ENCODE measurements at places on chromosomes 7 and 10.

DNA sequence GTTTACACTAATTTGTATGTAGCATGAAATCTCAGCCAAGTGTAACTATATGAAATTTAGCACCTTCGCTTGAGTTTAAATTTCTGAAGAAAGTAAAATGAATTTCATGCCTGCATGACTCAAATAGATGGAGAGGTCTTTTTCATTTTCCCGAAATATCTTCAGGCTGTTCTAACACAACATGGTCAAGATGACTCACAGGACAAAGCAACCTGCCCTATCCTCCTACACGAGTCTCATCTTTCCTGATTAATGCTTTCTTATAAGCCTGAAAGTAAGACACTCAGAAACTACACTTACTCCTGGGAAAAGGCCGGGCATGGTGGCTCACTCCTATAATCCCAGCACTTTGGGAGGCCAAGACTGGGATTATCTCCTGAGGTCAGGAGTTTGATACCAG is 41.2 kb downstream of the CH25H start:
- H3K27me3 ChIP-seq, result no peaks in the 10 kb centered on the region
- no peaks in the 10 kb centered on the region for H3K36me3 ChIP-seq
- no peak overlapping the region for H3K4me3 ChIP-seq

DNA sequence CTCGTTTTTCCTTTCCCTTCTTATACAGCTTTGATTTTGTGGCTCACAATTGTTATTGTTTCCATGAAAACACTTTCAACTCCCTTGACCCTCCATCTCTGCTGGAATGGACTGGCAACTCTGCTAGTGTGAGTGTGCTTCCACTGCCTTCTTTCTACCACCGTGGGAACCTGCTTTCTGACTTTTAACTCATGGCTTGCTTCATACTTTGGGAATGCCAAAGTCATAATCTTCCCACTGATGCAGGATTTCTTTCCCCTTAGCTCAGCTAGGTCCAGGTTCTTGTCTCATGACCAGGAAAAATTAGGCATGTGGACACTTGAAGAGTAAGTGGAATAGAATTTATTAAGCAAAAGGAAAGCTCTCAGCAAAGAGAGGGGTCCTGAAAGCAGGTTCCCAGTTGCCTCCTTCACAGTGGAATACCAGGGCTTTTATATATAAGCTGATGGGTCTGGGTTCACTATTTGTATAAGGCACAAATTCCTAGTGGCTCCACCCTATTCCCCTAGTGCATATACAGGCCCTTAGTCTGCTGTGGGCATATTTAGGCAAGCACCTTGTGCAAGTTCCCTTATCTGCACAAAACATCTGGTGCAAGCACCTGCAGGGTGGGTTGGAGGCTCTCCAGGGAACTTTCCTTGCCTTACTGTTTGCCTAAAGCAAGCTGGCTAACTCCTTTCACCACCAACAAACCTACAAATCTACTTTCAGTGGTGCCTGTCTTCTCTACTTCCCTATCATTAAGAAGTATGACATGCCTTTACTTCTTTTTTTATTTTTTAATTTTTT is 119.5 kb downstream of the CFAP58 start:
- H3K36me3 ChIP-seq, result no peaks in the 10 kb centered on the region
- no peak overlapping the region for H3K27ac ChIP-seq
- peaks cover 7% of the 10 kb centered on the region for H3K4me1 ChIP-seq

DNA sequence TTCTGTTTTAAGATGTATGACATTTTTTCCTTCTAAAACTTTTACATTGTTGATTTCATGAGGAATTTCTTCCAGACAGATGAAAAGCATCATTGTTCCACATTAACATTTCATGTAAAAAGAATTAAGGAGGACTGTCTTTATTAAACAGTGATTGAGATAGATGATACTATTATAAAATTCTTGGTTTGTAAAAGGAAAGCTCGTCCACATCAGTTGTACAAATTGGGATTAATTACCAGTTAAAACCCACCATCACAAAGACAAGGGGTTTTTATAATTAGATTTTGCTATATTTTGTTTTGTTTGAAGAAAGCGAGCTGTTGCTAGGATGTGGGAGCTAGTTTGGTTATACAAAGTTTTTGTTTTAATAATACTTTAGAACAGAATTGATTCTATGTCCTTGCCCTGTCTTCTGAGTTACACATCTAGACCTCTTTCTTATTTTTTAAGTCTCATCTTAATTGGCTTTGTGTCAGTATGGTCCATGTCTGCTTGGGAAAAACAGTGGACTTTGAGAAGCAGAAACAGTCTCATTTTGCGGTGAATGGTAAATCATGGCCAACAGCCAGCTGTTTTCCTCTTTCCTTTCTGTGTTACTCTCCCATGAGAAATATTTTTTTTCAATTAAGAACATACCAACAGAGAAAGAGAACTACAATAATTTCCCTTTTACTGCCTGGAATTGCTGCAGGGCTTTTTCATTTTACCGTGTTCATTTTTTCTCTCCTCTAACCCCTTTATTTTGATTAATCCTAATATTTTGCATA is 3.2 kb downstream of the TES start:
- H3K4me3 ChIP-seq, result peak overlapping the region; percentile 59
- H3K27ac ChIP-seq, result no peak overlapping the region
- H3K36me3 ChIP-seq, result no peaks in the 10 kb centered on the region
- H3K4me1 ChIP-seq, result peaks cover 58% of the 10 kb centered on the region
- peak; percentile 60 for DNase-seq
- H3K27me3 ChIP-seq, result no peaks in the 10 kb centered on the region

DNA sequence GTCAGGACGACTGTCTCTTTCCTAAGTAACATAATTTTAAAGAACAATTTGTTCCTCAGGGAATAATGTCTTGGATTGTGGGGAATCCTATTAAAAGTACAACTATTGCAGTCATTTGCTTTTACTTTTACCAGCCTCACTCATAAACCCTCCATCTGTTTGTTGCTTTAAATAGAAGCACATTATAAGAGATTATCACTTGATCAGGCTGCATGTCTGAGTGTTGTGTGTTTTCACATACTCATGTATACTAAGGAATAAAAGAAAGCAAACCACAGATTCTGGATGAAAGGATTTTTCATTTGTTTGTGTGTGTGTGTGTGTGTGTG is 1077.8 kb downstream of the KCNMA1 start:
- no peak overlapping the region for H3K27ac ChIP-seq
- no peak for DNase-seq
- no peaks in the 10 kb centered on the region for H3K27me3 ChIP-seq
- H3K4me3 ChIP-seq, result no peak overlapping the region
- H3K36me3 ChIP-seq, result peaks cover 2% of the 10 kb centered on the region

DNA sequence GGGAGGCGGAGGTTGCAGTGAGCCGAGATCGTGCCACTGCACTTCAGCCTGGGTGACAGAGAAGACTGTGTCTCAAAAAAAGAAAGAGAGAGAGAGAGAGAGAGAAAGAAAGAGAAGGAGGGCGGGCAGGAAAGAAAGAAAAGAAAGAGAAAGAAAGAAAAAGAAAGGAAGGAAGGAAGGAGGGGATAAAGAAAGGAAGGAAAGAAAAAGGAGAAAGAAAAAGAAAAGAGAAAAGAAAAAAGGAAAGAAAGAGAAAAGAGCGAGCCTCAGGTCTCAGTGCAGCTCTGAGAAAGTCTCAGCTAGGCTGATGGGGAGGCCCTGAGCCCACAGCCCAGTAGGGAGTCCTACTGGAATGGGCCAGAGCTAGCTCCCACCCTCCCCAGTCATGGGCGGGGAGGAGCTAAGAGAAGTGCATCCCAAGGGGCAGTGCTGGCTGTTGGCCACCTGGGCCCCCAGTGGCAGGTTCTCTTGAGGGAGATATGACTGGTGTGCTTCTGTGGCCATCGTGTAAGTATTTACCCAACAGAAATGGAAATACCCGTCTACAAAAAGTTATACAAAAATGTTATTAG is 69.3 kb downstream of the ABRAXAS2 start:
- no peak overlapping the region for H3K4me3 ChIP-seq
- H3K27ac ChIP-seq, result no peak overlapping the region
- no peaks in the 10 kb centered on the region for H3K36me3 ChIP-seq
- no peaks in the 10 kb centered on the region for H3K4me1 ChIP-seq
- no peaks in the 10 kb centered on the region for H3K27me3 ChIP-seq

DNA sequence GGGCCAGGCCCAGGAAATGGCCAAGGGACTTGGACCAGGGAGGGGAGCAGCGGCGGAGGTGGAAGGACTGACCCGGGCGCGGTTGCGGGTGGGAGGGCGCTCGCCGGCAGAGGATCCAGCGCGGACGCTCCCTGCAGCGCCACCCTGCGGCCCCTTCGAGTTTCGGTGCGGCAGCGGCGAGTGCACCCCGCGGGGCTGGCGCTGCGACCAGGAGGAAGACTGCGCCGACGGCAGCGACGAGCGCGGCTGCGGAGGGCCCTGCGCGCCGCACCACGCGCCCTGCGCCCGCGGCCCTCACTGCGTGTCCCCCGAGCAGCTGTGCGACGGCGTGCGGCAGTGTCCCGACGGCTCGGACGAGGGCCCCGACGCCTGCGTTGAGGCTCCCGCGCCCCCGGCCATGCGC is 16.8 kb upstream of the ZNF467 start:
- peak; percentile 75 for DNase-seq
- H3K27me3 ChIP-seq, result peaks cover 2% of the 10 kb centered on the region
- no peak overlapping the region for H3K4me3 ChIP-seq
- peaks cover 11% of the 10 kb centered on the region for H3K4me1 ChIP-seq
- H3K36me3 ChIP-seq, result no peaks in the 10 kb centered on the region
- H3K27ac ChIP-seq, result no peak overlapping the region

DNA sequence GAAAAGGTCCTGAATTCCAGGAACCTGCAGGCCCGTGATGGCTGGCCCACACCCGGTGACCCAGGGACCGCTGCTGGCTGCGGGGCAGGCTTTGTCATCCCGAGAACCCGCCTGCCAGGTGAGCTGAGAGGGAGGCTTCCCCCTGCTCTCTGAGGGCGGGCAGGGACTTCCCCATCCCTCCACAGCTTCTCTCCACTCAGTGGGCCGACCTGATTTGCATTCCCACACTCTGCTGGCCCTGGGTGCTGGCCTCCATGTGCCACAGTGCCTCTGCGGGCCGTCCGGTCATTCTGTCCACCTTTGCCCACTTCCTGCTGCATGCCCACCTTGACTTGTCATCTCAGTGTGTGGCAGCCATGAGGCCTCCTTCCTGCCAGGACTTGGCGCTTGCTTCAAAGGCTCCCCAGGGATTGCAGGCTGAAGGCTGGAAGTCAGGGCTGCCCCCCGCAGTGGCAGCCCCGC is 35.3 kb downstream of the PALD1 start:
- no peak for DNase-seq
- no peak overlapping the region for H3K27ac ChIP-seq
- H3K36me3 ChIP-seq, result no peaks in the 10 kb centered on the region
- H3K4me3 ChIP-seq, result no peak overlapping the region

DNA sequence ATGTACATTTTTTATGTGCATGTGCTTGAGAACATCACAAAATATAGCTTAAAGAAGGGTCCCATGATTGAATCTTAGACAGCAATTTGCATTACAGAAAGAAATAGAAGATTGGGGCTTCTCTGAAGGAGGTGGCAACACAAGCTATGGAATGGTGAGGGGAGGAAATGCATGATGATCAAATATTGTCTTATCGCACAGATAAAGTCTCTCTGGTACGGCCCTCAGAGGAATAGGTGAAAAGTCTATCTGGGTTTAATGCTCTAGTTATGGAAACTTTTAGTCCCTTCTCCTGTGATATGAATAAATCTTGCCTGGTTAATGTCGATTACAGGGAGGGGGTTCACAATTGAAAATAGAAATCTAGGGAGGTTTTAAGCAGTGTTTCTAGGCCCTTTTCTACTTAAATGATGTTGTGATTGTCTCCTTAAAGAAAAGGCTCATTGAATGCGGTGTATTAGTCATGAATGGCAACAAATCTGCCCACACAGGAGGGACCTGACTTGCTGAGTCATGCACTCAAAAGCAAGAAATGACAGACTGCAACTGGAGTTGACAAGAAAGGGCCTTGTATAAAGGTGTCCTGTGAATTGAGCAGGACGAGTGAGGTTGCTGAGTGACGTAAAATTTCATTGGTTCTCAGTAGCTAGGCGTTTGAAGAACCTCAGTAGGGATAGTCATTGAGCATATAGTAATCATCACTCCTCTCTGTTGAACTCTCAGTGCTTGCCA is 133.4 kb upstream of the CSTF2T start:
- DNase-seq, result peak; percentile 51
- H3K27me3 ChIP-seq, result no peaks in the 10 kb centered on the region
- H3K36me3 ChIP-seq, result no peaks in the 10 kb centered on the region
- no peak overlapping the region for H3K27ac ChIP-seq

DNA sequence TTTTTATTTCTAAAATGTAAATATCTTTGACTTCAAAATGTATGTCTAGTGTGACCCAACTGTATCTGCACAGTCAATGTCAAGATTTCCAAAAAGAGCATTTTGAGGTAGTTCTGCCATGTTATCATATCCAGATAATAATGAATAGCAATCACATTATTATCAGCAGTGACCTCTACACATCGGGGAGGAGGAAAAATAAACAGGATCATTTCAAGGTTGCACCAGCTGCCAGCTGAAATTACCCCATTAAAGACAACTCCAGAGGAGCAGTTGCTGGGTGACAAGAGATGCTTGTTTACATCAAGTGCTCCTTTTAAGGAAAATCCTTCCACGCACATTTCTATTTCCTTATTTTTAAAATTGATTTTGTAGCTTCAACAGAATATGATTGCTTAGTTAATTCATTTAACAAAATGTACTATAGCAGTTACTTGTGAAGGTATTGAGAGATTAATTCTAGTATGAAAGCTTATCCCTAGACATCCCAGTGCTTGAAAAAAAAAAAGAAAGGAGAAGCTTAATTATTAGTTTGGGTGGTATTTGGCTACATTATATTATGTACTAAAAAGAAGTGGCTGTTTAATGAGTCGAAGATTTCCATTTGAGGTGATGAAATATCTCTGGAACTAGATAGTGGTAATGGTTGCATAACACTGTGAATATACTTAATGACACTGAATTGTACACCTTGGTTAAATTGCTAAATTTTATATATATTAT is 19.3 kb upstream of the SLC35G1 start:
- DNase-seq, result no peak
- no peaks in the 10 kb centered on the region for H3K36me3 ChIP-seq
- no peak overlapping the region for H3K27ac ChIP-seq
- H3K4me3 ChIP-seq, result no peak overlapping the region

- H3K4me1 ChIP-seq, result no peaks in the 10 kb centered on the region
- no peak overlapping the region for H3K4me3 ChIP-seq
- H3K27ac ChIP-seq, result no peak overlapping the region
- H3K27me3 ChIP-seq, result no peaks in the 10 kb centered on the region
- peaks cover 28% of the 10 kb centered on the region for H3K36me3 ChIP-seq
Measured at GRCh38 chr7:80216996-80217842, 82.6 kb downstream of the GNAI1 start.

- H3K36me3 ChIP-seq, result peaks cover 7% of the 10 kb centered on the region
- H3K4me1 ChIP-seq, result peaks cover 28% of the 10 kb centered on the region
- DNase-seq, result no peak
- H3K4me3 ChIP-seq, result no peak overlapping the region
Measured at GRCh38 chr7:50687096-50687495, 95.6 kb downstream of the GRB10 start.

DNA sequence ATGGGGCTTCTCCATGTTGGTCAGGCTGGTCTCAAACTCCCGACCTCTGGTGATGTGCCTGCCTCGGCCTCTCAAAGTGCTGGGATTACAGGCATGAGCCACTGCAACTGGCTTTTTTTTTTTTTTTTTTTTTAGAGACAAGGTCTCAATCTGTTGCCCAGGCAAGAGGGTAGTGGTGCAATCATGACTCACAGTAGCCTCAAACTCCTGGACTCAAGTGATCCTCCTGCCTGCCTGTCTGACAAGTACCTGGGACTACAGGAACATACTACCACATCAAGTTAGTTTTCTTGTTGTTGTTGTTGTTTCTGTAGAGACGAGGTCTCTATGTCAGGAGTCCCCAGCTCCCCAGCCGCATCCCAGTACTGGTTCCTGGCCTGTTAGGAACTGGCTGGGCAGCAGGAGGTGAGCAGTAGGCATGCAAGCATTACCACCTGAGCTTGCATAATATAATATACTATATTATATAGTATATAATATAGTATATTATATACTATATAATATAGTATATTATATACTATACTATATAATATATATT is 55.7 kb downstream of the TPK1 start:
- no peaks in the 10 kb centered on the region for H3K36me3 ChIP-seq
- H3K4me1 ChIP-seq, result peaks cover 3% of the 10 kb centered on the region
- no peaks in the 10 kb centered on the region for H3K27me3 ChIP-seq
- H3K4me3 ChIP-seq, result no peak overlapping the region
- H3K27ac ChIP-seq, result no peak overlapping the region

Data from common myeloid progenitor, CD34-positive (primary cell).